ENCODE measurements at places on chromosomes 5 and 9.
A peak's percentile ranks its signal among the peaks of the same experiment; 100 is the strongest.

- DNase-seq, result no peak
Observed at GRCh38 chr9:110252509-110253139, 3.7 kb downstream of the TXN start.

DNA sequence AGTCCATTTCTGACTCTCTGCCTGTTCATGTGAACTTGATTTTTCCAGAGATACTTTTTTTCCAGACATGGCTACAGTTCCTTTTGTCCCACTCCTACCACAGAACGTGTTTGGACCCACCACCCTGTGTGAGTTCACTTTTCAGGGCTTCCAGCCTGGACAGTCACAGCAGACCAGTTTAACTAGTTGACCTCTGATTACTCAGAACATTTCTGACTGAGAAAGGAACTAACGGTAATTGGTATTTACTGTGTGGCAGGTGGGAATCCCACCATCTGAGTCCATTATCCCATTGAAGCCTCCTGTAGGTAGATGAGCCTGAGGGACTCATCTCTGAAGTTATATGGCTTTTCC lies 210.1 kb downstream of the GOLPH3 start:
- DNase-seq, result no peak

DNA sequence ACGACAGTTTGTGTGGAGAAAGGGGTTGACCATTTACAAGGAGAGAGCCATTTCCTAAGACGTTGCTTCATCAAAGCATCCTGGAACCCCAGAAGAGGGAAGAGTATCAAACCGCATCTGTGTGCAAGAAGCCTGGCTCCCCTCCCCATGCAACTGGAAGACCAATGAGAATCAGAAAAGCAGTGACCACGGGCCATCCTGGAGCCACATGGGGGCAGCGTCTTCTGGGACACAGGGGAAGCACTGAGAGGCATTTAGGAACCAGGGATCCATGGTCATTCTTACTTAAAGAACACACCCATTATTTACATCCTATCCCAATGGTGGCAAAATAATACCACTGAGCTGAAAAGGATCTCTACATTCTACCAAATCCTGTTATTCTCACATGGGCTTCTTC lies 29.3 kb downstream of the SEMA5A start:
- DNase-seq, result no peak

- DNase-seq, result no peak
Observed at GRCh38 chr9:12094046-12094445, 599.1 kb upstream of the TYRP1 start.

DNA sequence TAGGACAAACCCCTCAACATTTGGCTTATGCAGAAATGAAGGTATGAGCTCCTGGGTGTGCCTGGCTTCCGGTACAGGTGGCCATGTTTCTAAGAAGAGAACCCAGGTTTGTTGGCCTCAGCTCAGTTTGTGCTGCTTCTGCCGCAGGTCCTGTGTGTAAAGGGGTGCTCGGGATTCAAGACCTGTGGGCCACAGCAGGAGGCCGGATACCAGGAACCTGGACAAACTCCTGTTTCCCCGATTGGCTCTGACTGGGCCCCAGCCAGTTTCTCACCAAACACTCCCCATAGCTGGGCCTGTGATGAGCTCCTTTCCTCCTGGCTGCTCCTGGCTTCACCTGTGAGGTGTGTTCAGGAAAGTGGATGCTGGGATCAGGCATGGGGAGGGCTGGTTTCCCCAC lies 271.2 kb upstream of the IRX2 start:
- no peak for DNase-seq

DNA sequence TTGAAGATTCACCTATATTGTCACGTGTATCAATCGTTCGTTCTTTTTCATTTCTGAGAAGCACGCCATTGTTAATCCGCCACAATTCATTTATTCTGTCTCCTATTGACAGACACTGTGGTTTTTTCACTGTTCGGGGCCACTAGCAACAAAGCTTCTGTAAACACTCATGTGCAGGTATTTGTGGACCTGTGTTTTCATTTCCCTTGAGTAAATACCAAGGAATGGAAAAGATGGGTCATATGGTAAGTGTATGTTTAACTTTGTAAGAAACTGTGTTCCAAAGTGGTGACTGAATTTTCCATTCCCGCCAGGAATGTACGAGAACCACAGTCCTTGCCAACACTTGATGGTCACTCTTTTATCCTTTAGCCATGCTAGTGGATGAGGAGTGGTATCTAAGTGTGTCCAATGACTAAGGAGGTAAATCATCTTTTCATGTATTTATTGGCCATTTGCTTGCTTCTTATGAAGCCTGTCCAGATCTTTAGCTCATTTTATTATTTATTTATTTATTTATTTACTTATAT lies 10.7 kb downstream of the ABO start:
- no peak for DNase-seq

GRCh38 chr5:91072881-91073280 lies 310.2 kb downstream of the ARRDC3 start:
- no peak for DNase-seq

- no peak for DNase-seq
Observed at GRCh38 chr5:131262953-131263541, 806 bp upstream of the CDC42SE2 start.

DNA sequence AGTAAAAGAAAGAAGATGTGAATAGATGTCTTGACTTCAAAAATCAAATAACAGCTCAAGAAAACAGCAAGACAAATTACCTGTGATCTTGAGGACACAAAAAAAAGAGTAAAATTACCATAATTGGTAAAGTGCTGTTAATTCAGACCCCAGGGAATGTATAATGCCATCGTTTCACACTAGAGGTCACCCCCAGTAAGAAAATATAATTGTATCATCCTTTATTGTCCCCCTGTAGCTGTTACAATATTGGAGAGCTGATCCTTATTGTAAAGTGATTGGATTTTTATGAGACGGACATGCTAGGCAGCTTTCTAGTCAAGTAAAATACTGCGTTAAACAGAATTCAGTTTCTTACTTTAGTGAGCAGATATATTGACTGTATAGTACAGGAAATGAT lies 377.0 kb downstream of the TLE1 start:
- DNase-seq, result no peak

GRCh38 chr9:94553029-94553938 lies 1.6 kb upstream of the PCAT7 start:
- no peak for DNase-seq

DNA sequence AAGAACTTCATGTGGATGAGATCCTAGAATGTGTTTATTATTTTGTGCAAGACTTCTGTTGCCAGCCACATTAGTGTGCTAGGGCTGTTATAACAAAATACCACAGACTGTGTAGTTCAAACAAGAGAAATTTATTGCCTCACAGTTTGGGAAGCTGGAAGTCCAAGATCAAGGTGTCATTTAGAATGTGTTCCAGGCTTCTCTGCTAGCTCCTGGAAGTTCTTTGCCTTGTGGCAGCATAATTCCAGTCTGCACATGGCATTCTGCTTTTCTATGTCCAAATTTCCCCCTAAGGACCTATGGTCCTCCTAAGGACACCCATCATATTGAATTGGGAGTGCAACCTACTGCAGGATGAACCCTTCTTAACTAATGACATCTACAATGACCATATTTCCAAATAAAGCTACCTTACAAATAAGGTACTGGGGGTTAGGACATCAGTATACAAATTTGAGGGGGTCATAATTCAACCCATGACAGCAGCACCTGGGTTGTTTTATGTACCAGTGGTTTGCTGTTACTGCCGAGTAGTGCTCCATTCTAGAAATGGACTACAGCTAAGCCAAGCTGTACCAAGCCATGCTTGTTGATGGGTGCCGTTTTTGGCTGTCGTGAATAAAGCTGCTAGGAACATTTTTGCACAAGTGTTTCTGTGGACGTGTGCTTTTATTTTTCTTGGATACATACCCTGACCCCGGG lies 52.7 kb downstream of the DAPK1 start:
- no peak for DNase-seq

DNA sequence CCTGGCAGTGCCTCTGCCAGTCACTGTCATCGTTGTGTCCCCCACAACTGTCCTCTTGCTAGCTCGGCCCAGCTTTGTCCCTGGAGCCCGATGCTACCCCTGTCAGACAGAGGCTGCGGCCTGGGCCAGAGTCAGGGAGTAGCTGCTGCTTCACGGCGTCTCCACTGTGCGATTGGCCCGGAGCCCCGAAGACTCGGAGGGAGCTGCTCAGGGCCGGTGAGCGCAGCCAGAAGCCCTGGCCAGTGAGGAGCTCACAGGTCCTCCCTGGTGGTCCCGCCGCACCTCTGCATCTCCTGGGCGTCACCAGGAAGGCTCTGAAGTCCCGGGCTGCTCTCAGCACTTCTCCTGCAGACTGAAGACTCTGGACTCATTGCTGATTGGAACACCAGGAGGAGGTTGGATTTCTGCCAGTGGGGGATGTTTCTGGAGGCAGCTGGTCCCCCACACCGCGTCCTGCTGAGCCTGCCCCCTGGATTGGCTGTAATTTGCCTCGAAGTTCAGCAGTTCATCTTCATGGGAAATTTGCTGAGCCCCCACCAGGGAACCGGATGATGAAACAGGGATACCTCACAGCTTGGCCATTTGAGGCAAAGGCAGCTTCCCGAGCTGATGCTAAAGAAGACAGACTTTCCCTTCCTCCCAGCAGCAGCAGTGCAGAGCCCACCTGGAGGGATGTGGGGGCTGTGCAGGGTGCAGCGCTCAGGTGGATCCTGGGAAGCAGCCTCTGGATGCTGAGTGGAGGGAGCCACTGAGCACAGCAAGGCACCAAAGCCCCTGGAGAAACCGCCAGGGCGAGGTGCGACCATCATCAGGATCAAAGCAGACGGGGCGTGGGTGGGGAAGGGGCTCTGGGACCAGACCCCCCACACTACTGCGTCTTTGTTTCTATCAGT lies 45.6 kb downstream of the USP20 start:
- DNase-seq, result no peak

GRCh38 chr5:112583166-112583565 lies 154.5 kb upstream of the APC start:
- no peak for DNase-seq

GRCh38 chr9:99821396-99822108 lies at the start of gene NR4A3:
TSS of gene NR4A3 (plus strand) at chr9:99821885. CDS start at chr9:99828043, 6,158 bp downstream.
- peak; percentile 81 for DNase-seq

- no peak for DNase-seq
Observed at GRCh38 chr5:74763504-74763903, 3.4 kb downstream of the GFM2 start.

Measured in stimulated activated CD8-positive, alpha-beta memory T cell treated with anti-CD3 and anti-CD28 coated beads, Interleukin-12 subunit alpha, Interleukin-12 subunit beta, amount 100 ng/mL, for 4 hours (primary cell).